ENCODE measurements at places on chromosomes 1 and 21.

GRCh38 chr1:47418681-47419325, 2.7 kb downstream of the FOXE3 start:
- DNase-seq = no peak

DNA sequence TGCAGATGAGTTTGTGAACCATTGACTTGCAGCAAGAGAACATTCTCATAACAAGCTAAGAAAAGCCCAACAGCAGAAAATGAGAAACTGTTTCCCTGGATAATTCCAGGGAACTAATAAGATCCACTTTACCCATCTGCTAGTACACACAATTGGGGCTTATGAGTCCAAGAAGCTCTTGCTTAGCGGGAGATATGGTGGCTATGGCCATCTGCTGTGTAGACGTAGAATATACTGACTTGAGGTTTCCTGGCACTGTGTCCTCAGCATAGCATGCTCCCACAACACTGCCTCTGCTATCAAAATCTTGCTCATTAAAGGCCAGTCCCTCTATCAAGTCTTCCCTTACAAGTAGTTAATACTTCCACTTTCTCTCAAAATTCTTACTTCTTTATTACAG, 6.8 kb upstream of the RXRG start:
- DNase-seq = no peak

- no peak for DNase-seq
Observed at GRCh38 chr21:14533499-14534428, 12.4 kb downstream of the SAMSN1 start.

DNA sequence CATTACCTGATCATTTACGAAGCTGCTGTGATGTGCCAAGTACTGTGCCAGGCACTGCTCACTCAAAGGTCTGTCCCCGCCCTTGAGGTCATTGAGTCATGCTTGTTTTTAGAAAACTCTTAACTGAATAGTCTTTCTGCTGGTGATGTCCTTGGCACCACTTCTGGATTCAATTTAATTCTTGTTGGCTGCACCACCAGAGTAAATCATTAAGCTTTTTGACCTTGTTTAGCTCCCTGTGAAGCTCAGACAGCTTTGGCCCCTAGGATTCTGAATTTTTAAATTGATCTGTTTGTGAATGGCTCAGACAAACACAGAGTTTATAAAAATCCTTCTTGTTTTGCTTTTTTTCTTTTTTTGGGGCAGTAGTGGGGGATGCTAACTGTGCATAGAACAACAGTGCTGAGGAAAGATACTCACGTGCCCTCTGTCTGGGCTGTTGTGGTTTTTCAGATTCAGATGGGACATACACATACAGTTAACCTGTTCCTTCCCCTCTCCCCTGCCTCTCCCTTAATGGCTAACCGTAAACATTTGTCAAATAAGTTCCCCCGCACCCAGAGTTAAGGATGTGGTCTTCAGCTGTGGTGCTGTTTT, 67.6 kb downstream of the MTR start:
- peak; percentile 87 for DNase-seq

GRCh38 chr1:84156210-84156621, 12.1 kb downstream of the PRKACB start:
- no peak for DNase-seq

DNA sequence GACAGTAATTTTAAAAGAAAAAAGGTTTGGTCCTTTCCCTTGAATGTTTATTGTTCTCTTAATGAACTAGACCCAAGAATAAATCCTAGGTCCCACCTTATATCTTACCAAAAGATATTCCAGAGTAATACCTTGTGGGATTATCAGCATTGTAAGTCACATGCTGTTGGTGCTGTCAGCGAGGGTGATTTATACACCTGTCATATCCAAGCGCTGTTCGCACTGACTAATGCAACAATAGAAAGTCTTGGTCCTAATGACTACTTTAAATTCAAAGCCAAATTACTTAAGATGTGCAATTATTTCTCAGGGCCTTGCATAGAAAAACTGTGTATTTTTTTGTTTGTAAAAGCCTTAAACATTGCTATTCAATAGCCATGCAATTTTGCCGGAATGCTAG, 6.9 kb downstream of the GPR88 start:
- no peak for DNase-seq

DNA sequence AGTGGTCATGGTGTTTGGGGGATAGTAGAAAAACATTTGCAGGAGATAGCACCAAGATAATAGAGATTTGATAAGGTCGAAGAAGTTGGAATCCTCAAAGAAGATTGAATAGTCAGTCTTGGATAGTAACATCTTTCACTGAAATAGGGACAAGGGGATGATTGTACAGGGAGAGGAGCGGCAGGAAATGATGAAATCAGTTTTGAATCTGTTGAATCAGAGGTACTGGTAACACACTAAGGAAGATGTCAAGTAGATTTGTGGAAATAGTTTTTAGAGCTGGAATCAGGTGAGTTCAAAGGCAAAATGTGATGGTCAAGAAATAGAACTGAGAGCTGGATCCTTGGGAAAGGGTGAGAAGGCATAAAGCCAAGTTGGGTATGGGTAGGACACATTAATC, 26.5 kb downstream of the CAP1 start:
- no peak for DNase-seq

DNA sequence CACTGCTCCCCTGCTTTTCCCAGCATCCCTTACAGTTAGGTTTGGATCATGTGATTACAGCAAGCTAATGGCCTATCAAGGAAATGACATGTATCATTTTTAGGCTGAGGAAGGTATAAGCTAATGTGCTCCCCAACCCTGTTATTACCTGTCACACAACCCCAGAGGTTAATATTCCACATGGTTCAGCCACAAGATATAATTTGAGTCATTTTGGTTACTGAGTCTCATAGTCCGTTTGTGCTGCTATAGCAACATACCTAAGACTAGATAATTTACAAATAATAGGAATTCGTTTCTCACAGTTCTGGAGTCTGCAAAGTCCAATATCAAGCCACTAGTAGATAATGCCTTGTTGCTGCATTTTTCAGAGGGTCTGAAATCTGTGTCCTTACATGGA, 29.1 kb upstream of the SLC16A1 start:
- DNase-seq = no peak

- no peak for DNase-seq
Observed at GRCh38 chr1:28370239-28371009, 884 bp downstream of the PHACTR4 start.

GRCh38 chr1:113982949-113983348, 3.7 kb downstream of the OLFML3 start:
- no peak for DNase-seq

DNA sequence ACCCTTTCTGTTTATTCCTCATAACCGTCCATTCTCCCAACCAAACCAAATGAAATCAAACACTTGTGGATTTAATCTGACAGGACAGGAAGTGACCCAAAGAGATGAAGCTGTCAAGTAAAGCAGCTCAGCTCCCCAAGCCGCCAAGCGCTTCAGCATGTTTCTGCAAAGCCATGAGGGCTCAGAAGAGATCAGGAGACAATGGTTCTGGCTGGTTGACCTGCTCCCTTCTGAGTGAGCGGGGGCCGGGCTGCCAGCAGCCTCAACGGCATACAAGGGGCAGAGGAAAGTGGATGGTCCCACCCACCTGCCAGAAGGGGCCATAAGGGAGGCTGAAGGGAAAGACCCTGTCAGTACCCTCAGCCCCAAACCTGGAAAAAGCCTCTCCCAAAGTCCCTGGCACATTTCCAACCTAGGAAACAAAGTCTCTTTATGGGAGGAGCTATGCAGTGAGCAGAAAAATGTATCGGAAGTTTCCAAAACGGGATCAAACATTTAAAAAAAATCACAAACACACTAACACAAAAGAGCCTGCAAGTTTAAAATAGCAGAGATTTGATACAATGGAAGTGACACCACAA, 45.4 kb downstream of the SLC45A1 start:
- no peak for DNase-seq

DNA sequence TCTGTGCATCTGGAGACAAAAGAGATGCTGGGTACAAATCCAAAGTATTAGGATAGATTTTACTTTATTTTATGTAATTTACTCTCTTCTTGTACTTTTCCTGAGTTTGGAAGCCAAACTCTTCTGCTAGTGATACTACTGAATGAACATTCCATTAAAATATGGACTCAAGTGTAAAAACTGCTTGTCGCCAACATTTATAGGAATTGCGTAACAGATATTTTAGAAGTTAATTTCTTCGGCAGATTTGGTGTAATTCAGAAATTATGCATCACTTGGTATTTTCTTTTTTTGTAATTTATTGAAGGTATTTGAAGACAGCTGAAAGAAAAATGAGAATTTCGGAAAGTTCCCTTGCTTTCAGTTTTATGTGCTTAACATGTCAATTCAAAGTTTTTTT, 137.0 kb downstream of the RABGAP1L start:
- DNase-seq = no peak

DNA sequence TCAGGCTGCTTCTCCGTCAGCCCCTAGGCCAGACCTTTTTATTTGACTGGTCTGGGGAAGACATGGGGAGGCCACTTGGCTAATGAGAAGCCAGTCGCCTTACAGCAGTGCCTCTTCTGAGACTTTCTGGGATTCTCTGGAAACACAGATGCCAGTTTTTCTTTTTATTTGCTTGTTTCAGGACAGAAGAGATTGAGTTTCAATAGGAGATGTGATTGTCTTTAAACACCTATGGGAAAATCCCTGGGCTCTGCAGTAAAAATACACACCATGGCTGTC, 15.4 kb upstream of the BTG2 start:
- no peak for DNase-seq

- DNase-seq = peak; percentile 82
Observed at GRCh38 chr1:46036894-46037839, 95.3 kb downstream of the PIK3R3 start.

GRCh38 chr1:50955116-50955515, 5.0 kb downstream of the FAF1 start:
- no peak for DNase-seq

GRCh38 chr1:34101151-34101550, 63.9 kb downstream of the CSMD2 start:
- no peak for DNase-seq

DNA sequence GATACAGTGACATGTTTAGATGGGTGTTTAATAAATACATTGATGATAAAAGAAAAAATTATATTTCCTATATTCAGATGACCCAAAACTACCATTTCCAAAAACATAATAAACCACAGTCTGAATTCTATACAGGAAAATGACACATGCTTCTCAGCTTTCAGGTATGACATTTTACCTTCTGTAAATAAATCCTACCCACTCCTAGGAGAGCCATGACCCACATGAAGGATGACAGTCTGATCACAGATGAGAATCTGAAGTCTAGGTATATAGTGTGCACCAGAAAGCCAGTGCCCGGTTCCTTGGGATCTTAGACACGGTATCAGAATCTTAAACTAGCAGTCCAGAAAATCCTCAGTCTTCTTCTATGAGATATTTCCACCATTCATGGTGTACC, 3.7 kb upstream of the GJA9 start:
- DNase-seq = no peak

GRCh38 chr1:62384276-62385005, 52.4 kb upstream of the USP1 start:
- peak; percentile 50 for DNase-seq

DNA sequence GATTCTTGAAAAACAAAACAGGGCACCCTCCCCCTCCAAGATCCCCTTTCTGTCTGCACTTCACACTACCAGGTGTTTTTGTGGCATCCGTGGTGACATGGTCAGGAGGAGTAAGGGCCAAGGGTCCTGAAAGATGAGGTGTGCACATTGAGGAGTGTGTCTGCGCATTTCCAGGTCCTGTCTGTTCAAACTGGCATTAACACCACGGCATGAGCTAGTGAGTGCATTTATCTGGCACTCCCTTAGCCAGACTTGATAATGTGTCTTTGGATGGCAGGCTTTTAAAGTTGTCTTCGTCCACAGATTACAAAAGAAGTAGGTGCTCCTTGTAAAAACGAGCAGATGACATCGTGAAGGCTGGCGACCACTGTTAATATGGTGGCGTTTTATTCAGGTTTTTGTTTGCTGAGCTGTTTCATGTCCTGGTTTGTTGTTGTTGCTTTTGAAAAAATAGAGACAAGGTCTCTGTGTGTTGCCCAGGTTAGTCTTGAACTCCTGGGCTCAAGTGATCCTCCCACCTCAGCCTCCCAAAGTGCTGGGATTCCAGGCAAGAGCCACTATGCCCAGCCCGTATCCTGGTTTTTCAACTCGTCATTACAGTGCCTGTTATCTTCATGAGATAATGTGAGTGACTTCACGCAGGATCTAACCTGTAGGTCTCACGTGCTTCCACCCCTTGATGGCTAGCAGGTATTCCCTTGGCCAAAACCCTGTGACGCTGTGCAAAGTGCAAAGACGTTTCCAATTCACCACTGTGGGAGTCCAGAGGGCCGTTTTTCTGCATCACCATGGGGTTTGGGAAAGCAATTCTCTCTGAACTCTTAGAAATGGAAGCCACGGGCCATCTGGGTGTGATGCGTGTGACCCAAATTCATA, 4.2 kb downstream of the TMEM51 start:
- DNase-seq = no peak

GRCh38 chr1:204283711-204284651, 70.2 kb upstream of the GOLT1A start:
- DNase-seq = no peak

DNA sequence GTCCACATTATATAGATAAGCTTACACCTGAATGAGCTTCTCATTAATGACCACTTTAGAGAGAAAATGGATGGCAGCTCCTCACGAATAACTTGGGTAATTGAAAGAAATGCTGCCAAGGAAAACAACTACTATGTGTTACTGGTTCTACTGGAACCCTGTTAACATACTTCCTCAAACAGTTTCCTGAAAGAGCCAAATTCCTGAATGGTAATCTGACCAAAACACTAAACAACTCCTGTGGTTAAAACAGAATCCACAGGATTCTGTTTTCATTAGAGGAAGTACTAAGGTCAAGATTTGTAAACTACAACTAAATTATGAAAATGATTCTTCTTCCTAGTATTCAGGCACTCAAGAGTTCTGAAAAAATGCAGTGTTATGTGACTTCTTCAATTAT, 107.2 kb downstream of the DNM3 start:
- DNase-seq = no peak

DNA sequence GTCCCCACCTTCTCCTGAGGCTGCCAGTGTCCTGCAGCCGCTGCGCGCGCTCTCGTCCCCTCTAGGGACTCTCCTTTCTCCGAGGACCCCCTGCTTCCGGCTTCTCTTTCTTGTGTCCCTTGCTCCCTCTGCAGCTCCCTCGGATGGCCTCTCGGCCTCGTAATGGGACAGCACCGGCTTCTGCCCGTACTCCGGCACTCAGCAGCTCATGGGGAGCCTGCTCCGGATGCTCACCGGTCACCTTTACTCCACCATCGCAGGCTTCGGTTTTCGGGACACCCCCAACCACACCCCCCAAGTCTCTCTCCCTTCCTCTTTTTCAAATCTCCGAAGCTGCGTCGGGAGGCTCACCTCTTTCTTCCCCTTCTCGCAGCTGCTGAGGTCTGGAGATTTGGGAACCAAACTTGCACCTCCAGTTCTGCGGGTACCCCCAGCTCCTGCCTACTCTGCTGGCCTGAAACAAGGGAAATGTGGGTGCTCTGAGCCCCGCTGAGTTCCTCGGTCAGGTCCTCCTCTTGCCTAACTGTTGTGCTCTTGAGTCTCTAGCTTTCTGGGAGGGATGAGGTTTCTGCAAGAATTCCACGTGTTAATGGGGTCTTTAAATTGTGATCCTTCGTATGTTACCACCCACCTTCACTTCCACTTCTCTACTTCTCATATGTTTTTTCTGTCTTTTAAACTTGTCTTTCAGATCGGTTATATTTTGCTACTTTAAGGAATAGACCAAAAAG, 930 bp downstream of the CDC14A start:
- DNase-seq = peak; percentile 52

Measured in left lobe of liver (tissue), 2 donors.